Inflammatory macrophage treated with lipopolysaccharide for 1 hour (primary cell): ENCODE measurements at places on chromosomes 11 and 22.

DNA sequence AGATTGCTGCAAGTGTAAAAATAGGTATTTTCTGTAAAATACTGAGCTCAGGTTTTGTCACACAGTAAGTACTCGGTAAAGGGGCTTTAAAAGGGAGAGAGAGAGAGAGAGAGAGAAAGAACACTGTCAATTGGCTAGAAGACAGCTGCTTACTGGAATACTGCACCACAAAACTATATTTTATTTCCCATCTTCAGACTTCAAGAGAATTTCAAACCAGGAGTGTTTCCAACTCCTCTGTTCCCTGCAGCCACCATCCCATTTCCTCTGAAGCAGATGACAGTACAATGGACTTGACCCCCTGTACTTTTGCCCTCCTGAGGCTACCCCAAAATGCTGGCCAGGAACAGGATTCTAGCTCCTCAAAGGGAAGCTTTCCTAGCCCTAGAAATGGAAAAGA lies 89.7 kb downstream of the RELT start:
- no peak for DNase-seq

DNA sequence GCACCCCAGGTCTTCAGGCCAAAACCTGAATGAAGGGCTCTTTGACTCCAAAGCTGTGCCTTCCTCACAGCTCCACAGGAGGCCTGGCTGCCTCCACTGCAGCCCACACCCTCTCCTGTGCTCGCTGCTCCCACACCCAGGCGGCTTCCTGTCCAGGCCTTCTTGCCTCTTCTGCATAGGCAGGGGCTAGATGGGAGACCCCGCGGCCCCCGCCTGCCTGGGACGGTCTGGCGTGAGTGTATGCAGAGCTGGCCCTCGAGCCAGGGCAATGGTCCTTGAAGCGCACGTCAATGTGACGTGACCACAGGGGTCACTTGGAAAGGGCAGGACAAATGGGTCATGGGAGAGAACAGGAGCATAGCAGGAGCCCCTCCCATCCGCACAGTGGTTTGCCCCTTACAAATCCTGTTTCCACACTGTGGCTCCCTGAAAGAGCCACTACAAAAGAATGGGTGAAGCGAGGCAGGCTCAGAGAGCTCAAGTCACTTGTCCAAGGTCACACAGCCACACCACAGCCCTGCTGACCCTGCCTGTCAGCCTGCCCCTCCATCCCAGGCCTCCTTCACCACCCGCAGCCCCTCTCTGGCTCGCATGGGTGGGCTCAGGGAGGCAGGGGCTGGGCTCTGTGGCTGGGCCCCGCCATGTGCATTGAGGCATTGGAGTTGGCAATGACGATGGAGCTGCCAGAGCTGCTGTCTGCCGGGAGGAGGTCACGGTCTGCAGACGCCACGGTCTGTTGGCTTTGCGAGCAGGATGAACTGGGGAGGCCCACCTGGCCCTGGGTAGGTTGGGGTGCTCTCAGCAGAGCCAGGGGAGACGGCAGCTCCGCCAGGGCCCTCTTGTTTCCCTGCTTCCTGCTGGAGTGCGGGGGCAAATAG lies 71.2 kb upstream of the WNT11 start:
- no peak for DNase-seq

DNA sequence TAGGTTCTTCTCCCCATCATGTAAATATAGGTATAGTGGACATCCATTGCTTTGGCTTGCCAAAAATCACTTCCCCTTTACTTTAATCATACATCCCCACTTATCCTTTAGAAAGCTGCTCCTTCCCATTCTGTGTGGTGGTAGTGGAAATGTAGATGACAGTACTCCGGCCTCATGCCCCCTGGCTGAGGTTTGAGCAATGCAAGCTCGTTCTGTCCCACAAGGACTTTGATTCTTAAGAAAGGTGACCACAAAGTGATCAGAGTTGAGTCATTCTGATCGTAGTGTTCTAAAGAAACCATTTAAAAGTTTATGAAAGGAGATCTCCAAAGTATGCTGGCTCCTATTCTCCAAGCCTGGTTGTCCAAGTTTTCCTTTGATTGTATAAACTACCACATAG lies 10.9 kb downstream of the TUG1 start:
- DNase-seq: no peak

DNA sequence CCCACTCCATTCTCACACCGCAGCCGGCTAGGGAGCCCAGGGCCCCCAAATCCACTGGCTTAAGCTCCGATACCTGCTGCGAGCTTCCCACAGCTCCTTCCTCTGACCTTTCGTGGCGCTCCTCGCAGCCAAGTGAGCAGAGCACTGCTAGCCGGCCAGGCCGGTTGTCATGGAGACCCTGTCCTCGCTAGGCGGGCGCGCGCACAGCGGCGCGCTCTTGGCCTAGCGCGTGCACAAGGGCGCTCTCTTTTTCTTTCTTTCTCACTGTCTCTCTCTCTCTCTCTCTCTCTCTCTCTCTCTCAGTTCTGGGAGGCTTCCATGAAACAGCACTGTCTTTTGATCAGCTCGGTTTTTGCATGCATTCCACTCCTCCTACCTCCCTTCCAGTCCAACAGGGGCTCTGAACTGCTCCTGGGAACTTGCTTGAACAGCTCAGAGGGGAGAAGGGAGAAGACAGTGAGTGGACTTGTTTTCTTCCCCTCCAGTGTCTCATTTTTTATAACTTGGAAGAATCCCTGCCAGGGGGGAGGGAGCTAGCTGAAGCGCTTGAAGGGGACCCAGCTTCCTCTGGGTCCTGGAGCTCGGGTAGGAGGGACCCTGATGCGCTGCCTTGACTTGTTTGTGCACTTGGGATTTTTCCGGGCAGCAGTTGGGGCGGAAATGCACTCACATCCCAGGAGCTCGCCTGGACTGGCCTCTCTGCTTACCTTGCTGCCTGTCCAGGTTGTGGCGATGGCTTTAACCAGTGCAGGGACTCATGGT lies 100.3 kb upstream of the AKIP1 start:
- DNase-seq: no peak

GRCh38 chr11:70833554-70833953 lies 418.8 kb downstream of the SHANK2 start:
- DNase-seq: no peak

- DNase-seq: peak; percentile 49
Observed at GRCh38 chr11:110069158-110069737, 23.9 kb upstream of the ZC3H12C start.

DNA sequence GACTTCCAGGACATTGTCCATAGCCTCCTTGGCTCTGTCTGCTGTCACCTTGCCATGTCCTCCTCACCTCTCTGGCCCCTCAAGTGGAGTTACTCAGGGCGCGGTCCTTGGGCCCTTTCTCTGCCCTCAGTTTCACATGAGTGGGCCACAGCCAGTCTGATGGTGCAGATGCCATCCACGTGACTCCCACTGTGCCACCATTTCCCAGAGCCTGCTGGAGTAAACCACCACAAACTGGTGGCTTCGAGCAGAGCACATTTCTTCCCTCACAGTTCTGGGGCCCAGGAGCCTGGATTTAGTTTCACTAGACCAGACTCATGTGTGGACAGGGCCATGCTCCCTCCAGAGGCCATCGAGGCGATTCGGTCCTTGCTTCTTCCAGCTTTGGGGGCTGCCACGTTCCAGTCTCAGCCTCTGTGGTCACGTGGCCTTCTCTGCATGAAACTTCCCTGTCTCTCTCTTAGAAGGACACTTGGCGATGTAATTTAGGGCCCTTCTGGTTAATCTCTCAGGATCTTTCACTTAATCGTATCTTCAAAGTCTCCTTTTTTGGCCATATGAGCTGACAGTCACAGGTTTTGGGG lies 14.6 kb downstream of the SMARCB1 start:
- no peak for DNase-seq

- DNase-seq: no peak
Observed at GRCh38 chr11:47916361-47916841, 64.0 kb upstream of the PTPRJ start.

DNA sequence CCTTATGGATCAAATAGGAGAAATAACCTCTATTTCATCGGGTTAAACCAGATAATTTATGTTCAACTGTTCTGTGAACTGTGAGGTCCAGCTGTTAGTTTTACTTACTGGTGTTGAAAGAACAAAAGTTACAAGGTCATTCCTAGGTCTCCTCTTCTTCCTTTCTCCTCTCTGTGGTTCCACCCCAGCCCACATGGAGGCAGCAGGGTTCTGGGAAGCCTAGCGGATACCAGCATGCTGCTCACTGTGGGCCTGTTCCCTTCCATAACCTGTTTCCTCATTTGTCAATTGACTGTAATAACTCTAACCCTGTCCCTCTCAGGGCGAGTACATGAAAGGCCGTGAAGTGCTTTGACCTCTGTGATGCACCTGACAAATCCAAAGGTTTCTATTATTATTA lies 27.8 kb downstream of the RELT start:
- peak; percentile 93 for DNase-seq
